ENCODE measurements at places on chromosomes 1 and 21.

- no peak for DNase-seq
These were observed 43.5 kb downstream of the CHML start for GRCh38 chr1:241596633-241597032.

GRCh38 chr1:170296211-170296610 is 150.5 kb downstream of the NTMT2 start:
- DNase-seq = no peak

DNA sequence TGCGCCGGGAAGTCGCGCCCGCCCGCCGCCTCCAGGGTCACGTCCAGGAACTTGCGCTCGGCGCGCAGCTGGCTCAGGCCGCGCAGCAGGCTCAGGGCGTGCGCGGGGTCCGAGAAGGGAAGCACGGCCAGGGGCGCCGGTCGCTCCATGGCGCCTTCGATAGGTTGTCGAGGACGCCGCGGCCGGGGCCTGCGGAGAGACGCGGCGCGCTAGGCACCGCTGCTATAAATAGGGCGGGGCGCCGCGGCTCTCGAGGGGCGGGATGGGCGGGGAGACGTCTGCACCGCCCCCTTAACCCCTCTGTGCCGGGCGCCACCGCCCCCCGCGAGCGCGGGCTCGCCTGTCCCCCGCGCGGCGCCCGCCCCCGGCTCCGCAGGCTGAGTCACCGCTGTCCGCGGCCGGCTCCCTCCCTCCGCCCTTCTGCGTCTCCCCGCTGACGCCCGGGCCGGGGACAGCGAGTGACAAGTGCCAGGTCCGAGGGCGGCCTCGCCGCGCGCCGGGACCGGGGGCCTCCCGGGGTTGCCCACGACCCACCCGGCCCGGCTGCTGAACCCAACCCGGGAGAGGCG is at the start of gene KLHL21:
Gene KLHL21 (minus strand): TSS at position 201 of the 569 bp plus-strand sequence. CDS start 52 bp downstream, at position 149.
- peak; percentile 44 for DNase-seq

DNA sequence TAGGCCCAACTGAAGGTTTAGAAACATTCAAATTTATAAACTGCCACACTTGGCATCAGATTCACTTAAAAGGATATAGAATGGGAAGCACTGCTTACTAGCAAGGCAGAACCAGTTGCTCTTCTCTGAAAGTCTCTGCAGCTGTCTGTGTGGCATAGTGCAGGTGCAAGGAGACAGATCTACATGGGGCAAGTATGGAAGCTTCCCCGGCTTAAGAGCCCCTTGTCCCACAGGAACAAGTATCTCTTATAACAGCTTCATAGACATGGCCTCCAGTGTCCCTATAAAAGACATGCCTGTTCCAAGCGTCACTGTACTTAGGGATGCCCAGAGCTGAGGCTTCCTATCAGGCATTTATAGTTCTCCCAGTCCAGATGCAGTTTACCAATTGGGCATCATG is 26.5 kb downstream of the ZBTB8B start:
- no peak for DNase-seq

DNA sequence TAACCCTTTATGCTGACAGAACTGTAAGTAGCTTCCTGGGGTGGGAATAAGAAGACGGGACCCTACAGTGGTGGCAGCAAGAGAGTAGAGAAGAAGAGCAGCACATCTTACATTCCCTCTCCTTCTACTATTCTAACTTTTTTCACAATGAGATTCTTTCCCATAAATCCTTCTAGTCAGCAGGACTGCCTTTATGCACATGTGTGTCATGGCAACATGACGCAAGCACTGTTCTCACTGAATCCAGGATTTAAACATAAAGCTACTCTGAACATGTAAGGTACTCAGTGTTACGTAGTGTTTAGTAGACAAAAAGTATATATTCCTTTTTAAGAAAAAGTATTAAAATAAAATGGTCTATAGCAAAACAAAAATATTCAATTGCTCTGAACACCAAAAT is 309.7 kb upstream of the LYPLAL1 start:
- DNase-seq = no peak

DNA sequence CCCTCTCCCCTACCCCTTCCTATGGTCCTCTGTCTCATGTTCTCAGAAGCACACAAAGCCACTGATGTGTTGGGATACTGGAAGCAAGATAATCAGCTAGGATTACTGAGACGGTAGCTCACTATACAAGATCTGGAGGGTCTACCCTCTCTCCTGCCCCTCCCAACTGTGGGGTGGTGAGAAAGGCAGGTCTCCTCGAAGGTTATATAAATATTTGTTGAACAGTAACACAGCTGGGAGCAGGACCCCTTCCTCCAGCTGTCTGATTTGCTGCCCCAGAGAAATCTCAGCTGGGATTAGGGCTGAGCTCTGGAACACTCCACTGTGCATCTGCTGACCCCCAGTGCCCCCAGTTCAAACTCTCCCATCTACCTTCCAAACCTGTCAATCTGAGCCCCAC is 94.2 kb upstream of the IPO9 start:
- no peak for DNase-seq

All from DMS153 (cell line).